Ascending aorta (tissue), 2 donors: ENCODE measurements at places on chromosomes 11 and 22. TPM values are rescaled to one million over a fixed set of nuclear protein-coding genes. Genes with fewer than 3 reads are reported as not detected.

- no peaks in the 10 kb centered on the region for H3K4me1 ChIP-seq
- H3K27ac ChIP-seq = peak overlapping the region; percentile 63
- peak; percentile 71 for DNase-seq
- H3K36me3 ChIP-seq = no peaks in the 10 kb centered on the region
- H3K4me3 ChIP-seq = peak overlapping the region; percentile 44
- H3K27me3 ChIP-seq = no peaks in the 10 kb centered on the region
These were observed 22.7 kb downstream of the BTBD10 start for GRCh38 chr11:13440100-13440855.

CATSPER1 gene
- total RNA-seq = not detected

FOLR2 gene
- total RNA-seq = 34.5 TPM

MS4A10 gene
- total RNA-seq = not detected
